ENCODE measurements at places on chromosomes 7 and 10.

DNA sequence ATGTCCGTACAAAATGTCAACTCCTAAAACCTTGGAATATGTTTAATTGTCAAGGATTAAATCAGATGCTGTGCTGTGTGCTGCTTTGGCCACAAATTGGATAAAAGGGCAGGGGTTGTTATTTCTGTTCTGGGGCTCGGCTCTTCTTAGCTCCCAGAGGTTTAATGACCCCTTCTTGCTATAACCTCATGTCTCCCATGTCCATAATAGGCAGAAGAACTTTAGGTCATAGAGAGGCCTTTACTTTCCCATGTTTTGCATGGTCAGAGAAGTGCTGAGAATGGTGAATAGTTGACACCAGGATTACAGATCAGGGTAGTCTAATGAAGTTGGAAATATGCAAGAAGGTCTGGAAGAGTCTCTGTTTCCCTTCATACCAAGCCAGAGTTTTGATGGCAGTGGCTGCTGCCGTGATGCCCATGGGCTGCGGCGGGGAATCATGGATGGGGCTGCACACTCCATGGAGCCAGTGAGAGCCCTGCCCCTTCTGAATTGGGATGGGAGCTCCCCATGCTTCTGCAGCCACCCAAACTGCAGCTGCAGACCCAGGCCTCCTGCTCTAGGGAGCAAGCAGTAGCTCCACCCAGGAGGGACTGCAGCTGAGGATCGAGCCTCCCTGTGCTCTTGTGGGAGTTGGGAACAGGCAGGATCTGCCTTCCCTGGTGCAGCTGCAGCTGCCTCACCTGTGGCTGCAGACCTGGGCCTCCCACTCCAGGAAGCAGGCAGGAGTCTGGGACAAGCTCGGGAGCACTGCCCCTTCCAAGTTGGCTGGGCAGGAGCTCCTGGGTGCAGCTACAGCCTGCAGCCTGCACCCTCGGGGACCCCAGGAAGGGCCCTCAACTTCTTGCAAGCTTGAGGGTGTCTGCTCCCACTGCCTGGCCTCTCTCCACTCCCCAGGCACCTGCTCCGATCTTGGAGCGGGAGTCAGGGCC, 23.1 kb upstream of the STEAP4 start:
- DNase-seq = no peak

DNA sequence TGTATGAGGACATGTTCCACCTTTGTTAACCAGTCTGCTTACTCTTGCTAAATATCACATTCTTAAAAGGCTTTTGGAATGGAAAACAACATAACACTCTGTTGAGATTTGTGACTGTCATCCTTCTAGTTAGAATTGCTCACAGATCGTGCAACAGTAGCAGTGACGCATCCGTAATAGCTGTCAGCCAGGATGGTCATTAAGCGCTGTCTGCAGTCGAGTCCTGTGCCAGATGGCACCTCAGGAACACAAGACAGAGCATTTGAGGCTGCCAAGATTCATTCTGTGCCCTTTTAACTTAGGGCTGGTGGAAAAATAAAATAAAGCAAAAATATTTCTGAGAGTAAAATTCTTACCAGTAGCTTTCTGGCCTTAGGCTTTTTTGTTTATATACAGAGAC, 348.6 kb downstream of the ANKRD7 start:
- no peak for DNase-seq

GRCh38 chr10:63320683-63321082, 145.1 kb downstream of the JMJD1C start:
- DNase-seq = no peak

DNA sequence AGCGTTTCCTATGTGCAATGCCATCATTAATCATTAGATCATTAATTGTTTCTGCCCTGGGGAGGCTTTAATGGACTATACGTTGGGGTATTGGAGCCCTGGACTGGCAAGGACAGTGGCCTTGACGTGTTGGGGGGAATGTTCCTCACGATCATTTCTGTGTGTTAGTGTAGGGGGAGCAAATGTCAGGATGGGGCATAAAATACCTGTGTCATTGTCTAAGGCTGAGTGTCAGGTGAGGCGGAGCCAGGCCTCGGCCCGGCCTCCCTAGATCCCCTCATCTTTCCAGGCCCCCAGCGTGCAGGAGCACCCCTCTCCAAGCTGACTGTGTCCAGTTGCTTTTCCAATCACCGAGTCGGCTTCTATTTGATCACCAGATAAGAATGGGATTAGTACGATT, 346.4 kb upstream of the SHH start:
- DNase-seq = no peak

GRCh38 chr10:23067939-23068775, 27.2 kb upstream of the MSRB2 start:
- DNase-seq = peak; percentile 14

GRCh38 chr10:48381971-48382370, 75.5 kb downstream of the MAPK8 start:
- DNase-seq = no peak

GRCh38 chr10:20890009-20890408, 7.1 kb downstream of the NEBL start:
- no peak for DNase-seq

DNA sequence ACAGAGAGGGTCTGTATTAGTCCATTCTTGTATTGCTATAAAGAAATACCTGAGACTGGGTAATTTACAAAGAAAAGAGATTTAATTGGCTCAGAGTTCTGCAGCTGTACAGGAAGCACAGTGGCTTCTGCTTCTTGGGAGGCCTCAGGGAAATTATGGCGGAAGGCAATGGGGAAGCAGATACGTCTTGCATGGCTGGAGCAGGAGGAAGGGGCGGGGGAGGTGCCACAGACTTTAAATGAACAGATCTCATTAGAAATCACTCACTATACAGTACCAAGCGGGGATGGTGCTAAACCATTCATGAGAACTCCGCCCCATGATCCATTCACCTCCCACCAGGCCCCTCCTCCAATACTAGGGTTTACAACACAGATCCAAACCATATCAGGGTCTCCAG, 3.7 kb upstream of the CALU start:
- DNase-seq = no peak

GRCh38 chr10:123557366-123558108, 108.6 kb upstream of the GPR26 start:
- DNase-seq = no peak

- no peak for DNase-seq
Measured at GRCh38 chr10:132861884-132862461, 76.0 kb upstream of the NKX6-2 start.

DNA sequence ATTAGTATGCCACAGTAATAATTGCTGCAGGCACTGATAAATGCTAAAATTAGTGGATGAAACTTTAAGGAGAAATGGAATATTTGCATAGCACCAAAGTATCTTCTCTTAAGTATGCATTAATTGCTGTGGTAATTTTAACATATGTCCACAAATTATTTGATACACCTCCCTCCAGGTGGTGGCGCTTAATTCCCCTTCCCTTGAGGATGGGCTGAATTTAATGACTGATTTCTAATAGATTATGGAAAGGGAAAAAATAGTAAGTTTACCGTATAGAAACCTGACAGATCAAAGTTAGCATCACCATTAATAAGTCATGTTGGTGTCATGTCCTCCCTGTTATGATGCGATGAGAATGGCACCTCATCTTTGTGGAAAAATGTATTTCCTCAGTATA, 519.2 kb downstream of the TFEC start:
- no peak for DNase-seq

GRCh38 chr10:66823301-66823700, 102.5 kb upstream of the LRRTM3 start:
- DNase-seq = no peak

- no peak for DNase-seq
Measured at GRCh38 chr7:57685418-57685817, 235.4 kb downstream of the ZNF716 start.

DNA sequence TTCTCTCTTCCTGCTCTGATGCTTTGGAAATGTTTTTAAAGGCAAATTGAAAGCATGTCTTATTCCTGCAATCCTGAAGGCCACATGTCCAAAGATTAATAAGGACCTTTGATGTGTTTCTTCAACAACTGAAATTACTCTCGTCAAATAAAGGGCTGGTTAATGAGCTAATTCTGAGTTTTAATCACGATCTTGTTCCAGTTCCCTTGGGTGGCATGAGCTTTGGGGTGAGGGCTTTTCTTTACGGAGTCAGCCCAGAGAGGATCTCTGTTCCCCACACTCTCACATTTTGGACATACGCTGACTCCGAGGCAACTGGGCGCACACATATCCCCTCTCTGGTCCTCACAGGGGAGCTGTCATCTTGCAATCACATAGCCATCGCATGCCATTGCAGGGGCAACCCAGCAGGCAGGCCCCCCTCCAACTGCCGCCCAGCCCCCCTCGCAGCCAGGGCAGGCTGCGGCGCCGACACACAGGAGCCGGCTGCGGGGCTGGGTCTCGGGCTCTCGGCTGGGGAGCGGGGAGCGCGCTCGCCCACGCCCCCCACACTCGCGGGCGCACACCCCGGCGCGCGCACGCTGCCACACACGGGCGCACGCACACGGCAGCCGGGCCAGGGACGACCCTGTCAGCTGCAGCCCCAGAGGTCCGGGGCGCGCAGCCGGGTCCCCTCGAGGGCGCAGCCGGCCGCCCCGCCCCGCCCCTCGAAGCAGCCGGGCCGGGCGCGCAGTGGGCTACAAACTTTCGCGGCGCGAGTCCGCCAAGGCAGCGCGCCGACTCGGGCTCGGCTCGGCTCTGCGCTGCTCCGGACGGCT, at the start of gene GDF10:
TSS of gene GDF10 (plus strand) at position 587 of the 818 bp plus-strand sequence. CDS start 455 bp downstream, outside the sequence.
- DNase-seq = no peak

DNA sequence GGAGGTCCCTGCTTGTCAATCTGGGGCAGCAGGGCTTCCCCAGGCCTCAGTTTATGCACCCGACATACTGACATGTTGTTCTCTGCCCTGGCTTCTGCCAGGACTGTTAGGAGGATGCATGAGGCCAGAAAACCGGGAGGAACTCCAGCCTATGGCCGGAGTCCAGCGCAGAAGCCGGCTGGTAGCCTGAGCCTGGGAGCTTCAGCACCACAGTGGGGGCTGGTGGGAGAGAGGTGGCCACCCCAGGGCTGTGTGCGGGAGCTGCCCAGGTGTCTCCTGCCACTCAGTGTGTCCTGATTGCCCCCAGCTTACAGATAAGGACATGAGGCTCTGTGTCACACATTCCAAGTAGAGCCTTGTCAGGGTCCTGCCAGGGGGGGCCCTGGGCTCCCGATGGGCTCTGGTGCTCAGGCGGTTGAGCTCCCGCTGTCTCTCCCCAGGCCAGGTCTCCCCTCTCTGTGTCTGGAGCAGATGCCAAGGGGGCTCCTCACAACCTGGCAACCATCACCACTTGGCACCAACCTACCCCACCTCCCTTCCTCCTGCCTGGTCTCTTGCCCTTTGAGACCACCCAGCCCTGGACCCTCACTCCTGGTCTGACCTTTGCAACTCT, 32.3 kb downstream of the PPIF start:
- no peak for DNase-seq

- DNase-seq = no peak
Measured at GRCh38 chr10:17516376-17516775, 62.0 kb upstream of the ST8SIA6 start.

- DNase-seq = no peak
Measured at GRCh38 chr7:27739301-27739908, 557 bp upstream of the TAX1BP1 start.

GRCh38 chr10:123999261-123999660, 94.1 kb downstream of the CHST15 start:
- DNase-seq = no peak

GRCh38 chr7:70303780-70304179, 705.5 kb downstream of the AUTS2 start:
- DNase-seq = no peak

GRCh38 chr7:116441534-116441933, 58.0 kb upstream of the CAV2 start:
- DNase-seq = no peak

GRCh38 chr10:90592638-90593302, 265.1 kb downstream of the HTR7 start:
- DNase-seq = no peak

GRCh38 chr10:89869180-89869579, 167.8 kb downstream of the KIF20B start:
- no peak for DNase-seq

- DNase-seq = no peak
Measured at GRCh38 chr7:45714521-45714820, 140.3 kb downstream of the ADCY1 start.

GRCh38 chr10:111875725-111876124, 307.8 kb downstream of the GPAM start:
- no peak for DNase-seq

DNA sequence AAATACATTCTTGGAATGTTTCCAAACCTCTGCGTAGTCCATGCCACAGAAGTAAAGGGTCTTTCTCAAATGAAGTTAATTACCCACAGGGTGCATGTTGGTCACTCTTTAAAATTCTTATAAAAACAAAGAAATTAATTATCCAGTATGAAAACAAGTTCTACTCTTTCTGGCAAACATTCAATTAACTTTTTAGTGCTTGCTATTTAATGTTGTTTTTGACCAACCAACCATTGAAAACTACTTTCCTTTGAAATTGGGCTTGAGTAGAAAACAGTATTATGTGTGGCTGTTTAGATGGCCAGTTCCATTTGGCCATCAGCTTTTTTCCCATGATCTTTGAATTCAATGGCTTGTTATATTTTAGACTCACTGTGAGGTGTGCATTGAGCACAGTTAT, 83.0 kb downstream of the TAF3 start:
- DNase-seq = no peak

GRCh38 chr10:36256166-36256565, 614.1 kb upstream of the FZD8 start:
- no peak for DNase-seq

DNA sequence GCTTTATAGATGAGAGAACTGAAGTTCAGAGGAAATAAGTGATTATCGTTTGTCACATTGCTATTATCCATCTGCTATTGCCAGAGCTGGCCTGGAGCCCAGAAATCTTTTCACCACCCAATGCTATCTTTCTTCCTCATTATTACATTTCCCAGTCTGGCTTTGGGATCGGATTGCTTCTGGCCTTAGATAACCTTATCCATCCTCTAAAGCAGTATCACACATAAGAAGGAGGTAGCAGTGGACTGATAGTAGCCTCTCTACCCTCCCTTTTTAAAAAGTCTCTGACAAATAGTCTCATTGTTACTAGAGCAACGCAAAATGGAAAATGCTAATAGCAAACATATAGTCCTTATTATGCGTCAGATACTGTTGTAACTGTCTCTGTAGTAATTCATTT, 1.3 kb upstream of the CLDN12 start:
- no peak for DNase-seq

- no peak for DNase-seq
Measured at GRCh38 chr10:48467669-48468068, 137.2 kb downstream of the ARHGAP22 start.
